ENCODE measurements at places on chromosomes 4 and X.

DNA sequence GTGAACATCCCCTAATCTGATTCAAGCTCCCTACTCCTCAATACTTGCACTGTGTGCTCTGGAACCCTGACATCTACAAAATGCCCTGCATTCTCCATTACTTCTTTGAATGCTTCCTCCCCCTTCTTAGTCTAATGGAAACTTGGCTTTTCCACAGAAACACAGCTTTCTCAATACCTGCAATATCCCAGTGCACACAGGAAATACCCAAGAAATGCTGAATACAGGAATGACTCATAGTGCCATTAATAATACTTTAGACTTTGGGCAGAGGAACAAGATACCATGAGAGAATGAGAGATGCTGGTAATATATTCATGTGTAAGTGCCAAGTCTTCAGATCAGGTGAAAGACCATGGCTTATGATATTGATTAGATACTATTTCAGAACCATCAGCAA is 5.6 kb downstream of the QRFPR start:
- DNase-seq, result no peak

- DNase-seq, result no peak
Measured at GRCh38 chr4:15385515-15385914, 42.3 kb upstream of the C1QTNF7 start.

GRCh38 chr4:128979934-128980333 is 113.4 kb downstream of the SCLT1 start:
- DNase-seq, result no peak

DNA sequence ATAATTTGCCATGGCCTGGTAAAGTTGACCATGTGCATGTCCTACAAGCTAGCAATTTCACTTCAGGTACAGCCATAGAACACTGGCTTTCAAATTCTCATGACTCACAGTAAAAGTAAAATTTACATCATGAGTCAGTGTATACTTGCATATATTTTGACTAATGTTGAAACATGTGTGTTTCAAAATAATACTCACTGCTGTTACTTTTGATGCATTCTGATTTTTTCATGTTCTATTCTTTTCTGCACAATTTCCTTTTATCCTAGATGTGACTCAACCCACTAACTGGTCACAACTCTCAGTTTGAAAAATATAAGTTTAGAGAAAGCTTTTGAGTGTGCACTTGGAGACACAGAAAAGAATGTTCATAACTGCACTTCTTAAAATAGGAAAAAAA is 365.7 kb downstream of the FGF13 start:
- DNase-seq, result no peak

GRCh38 chr4:62288808-62289541 is 1088.8 kb downstream of the ADGRL3 start:
- DNase-seq, result no peak

- no peak for DNase-seq
Measured at GRCh38 chr4:147944249-147944648, 212.4 kb downstream of the ARHGAP10 start.

DNA sequence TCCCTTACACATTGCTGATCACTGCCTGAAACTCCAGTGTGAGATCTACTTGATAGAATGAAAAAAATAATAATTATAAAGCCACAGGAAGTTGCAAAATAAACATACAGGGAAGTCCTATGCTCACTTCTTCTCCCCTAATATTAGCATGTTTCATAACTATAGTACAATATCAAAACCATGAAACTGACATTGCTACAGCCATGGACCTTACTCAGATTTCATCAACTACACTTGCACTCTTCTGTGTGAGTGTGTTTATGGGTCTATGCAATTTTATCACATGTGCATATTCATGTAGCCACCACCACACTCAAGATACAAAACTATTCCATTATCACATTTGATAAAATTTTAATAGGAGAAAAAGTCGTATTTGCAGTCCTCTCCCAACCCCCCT is 57.3 kb downstream of the SPINK2 start:
- DNase-seq, result no peak

- DNase-seq, result no peak
Measured at GRCh38 chr4:105992641-105993305, 97.5 kb downstream of the NPNT start.

- DNase-seq, result no peak
Measured at GRCh38 chr4:3463556-3464348, 646 bp downstream of the DOK7 start.

DNA sequence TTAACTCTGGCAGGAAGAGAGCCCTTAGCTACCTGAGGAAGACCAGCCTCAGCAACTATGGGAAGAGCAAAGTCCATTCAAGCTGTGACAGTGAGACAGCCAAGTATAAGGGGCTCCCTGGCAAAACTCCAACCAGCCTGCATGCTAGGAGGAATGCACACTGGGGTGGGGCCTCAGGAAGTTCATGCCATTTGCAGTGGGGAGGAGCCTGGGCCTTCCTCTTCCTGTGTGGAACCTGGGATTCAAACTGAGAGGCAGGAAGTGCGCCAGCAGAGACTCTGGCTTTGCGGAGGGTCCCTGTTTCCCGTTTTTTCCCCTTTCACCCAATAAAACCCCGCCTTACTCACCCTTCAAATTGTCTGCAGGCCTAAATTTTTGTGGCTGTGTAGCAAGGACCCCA is 33.0 kb downstream of the TFDP3 start:
- no peak for DNase-seq

- DNase-seq, result no peak
Measured at GRCh38 chr4:80237992-80238391, 28.5 kb upstream of the FGF5 start.

DNA sequence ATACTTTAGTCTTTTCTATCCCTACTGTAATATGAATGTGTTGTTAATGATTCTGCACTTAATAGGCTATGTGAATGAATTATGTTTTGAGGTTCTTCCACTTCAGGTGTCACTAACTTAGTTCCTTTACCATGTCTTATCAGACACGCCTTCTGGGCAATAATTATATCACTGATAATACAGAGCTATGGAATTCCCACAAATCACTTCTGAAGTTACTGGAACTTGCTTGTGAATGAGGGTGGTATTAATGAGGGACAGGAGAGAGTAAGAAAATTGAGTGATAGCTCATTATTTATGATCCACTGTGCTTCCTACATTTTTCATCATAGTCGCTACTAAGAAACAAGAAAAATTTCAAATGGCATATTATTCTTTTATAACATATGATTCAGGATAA is 130.0 kb downstream of the PDLIM5 start:
- DNase-seq, result no peak

- DNase-seq, result no peak
Measured at GRCh38 chr4:112214390-112215264, 17.0 kb upstream of the AP1AR start.

DNA sequence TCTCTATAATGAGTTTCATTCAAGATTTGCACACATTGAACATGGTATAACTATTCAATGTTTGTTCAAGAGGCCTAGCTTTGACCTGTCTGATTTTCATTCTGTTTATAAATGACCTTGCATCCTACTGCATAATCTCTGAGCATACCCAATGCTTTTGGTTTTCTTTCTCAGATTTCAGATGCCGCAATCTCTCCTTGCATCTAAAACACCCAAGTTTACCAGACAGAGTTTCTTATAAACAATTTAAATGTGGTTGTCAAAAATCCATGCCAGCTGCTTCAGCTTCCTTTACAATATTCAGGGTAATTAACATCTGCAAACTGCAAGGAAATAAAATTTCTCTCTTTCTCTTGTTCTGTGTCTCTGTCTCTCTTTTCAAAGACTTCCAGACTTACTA is 123.0 kb upstream of the PCDH18 start:
- DNase-seq, result no peak

GRCh38 chr4:184902550-184902949 is 76.8 kb upstream of the ACSL1 start:
- no peak for DNase-seq

DNA sequence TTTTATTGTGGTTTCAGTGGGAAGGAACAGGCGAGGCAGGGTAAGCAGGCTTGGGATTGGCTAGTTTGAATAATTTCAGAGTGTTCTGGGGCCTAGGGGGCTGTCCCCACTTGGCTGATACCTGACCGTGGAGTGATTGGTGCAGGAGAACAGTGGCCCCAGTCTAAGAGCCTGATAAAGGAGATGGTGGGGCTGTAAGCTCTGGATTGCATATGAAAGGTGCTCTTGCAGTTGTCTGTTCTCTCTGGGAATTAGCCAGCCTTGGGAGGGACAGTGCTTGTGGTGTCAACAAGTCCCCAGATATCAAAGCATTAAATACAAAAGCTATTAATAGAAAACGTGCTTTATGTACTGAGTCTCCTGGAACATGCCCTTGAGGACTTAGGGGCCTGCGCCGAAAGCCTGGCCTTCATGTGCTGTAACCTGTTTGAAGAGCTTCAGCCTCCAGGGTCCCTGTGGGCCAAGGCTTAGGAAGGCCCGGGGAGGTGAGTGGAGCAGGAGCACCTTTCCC is 30.4 kb upstream of the CLTRN start:
- DNase-seq, result no peak

- DNase-seq, result no peak
Measured at GRCh38 chr4:174038481-174038880, 245.0 kb downstream of the FBXO8 start.

- DNase-seq, result no peak
Measured at GRCh38 chr4:103060453-103061148, 16.0 kb downstream of the SLC9B2 start.

DNA sequence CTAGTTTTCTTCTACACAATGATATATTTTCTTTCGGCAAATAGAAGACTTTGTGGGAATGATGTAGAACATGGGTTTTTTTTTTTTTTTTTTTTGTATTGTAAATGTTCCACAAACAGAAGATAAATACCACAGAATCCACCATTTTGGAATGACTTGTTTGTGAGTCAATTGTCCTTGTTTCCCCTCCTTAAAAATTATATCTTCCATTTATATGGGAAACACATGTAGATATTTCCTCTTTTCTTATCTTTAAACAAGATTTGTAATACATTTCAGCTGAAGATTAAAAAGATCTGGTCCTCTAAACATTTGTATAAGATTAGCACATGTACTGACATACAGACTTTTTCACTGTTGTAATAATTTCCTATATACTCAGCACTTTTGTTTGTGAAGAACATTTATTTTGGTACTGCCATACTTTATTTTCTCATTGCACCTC is 304.6 kb downstream of the SPRY1 start:
- DNase-seq, result no peak

DNA sequence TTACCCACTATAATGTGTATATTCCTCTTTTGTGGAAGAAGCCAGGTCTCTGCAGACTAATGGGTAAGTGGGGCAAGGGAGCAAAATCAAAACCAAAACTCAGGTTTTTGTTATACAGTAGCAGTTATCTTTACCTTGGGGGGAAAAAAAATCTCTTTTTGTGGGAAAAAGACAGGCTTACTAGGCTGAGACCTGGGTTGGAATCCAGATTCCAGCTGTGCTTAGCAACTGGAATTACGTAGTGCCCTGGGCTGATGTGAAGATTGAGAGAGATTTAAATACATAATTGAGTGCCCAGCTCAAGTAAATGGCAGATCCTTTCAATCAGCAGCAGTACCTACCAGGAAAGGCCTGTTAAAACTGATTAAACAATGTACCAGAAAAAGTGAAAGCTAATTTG is 15.4 kb upstream of the SCD5 start:
- no peak for DNase-seq

- DNase-seq, result no peak
Measured at GRCh38 chr4:53122280-53123116, 243.4 kb downstream of the SCFD2 start.

DNA sequence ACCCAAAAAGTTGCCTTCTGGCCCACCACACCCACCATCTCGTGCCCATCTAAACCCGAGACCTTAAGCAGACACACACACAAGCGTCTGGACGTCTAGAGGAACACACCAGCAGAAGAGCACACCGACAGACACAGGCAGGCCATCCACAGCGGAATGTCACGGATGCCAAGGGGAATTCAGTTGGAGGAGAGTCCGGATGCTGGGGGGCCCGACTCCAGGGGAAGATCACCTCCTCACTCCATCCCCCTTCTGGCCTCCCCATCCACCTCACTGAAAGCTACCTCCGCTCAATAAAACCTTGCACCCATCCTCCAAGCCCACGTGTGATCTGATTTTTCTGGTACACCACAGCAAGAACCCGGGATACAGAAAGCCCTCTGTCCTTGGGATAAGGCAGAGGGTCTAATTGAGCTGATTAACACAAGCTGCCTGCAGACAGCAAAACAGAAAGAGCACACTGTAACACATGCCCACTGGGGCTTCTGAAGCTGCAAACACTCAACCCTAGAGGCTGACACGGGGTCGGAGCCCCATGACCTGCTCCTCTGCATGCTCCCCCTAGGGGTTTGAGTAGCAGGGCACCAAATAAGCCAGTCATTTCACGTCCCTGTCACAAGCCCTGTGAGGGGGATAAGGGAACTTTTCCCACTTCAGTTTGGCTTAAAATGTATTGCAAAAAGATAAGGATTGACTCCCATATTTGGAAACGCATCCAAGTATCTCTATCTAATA is 339.6 kb upstream of the PCDH10 start:
- DNase-seq, result no peak
